ENCODE measurements at places on chromosomes 2 and 18.

DNA sequence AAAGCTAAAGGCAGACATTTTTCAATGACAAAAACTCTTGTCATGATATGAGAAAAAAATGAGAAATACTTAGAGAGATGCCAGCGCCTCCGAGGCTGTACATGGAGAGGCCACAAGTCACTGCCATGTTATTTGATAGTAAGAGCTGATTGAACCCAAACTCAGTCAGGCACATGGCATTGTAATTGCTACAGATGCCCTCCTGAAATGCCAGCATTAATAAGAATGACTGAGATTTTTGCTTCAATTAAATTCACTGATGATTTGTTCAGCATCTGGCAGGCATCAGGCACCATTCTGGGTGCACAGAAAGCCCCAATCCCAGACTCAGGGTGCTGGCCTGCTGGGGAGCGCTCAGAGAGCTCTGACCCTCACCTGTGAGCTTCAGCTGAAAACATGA, 129.0 kb upstream of the PXDN start:
- no peak for DNase-seq

DNA sequence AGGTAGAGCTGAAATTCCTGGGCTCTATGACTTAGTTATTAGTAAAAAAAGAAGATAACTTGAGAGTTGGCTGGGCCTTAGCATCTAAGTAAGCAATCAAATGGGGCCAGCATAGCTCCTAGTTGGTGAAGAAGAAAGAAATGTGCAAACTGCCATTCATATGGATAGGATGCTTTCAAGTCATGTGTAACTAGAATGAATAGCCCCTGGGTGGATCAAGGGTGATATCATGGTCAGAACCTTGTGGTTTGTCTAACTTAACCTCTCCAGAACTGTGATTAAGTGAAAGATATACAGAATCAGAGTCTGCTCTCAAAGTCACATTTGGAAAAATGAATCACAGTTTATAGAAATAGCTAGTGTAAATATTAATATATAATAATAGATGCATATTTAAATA, 198.7 kb upstream of the DTNA start:
- no peak for DNase-seq

DNA sequence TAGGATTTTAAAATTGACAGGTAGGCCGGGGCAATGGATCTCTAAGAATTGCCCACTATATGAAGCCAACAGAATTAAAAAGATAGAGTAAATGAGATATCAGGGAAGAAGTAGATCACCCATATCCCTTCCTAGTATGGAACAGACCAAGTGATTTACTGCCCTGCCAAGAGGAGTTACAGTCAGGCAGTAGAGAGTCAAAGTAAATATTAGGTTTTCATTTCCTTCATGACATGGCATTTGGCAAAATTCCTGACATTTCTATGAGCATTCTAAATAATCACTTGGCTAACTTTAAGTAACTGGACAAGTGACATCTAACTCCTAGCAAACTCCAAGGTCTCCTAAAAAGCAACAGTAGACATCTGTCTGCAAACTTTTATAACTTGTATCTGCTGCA, 33.5 kb downstream of the GALNT5 start:
- DNase-seq = no peak

GRCh38 chr2:6692056-6692455, 173.7 kb downstream of the CMPK2 start:
- DNase-seq = no peak

DNA sequence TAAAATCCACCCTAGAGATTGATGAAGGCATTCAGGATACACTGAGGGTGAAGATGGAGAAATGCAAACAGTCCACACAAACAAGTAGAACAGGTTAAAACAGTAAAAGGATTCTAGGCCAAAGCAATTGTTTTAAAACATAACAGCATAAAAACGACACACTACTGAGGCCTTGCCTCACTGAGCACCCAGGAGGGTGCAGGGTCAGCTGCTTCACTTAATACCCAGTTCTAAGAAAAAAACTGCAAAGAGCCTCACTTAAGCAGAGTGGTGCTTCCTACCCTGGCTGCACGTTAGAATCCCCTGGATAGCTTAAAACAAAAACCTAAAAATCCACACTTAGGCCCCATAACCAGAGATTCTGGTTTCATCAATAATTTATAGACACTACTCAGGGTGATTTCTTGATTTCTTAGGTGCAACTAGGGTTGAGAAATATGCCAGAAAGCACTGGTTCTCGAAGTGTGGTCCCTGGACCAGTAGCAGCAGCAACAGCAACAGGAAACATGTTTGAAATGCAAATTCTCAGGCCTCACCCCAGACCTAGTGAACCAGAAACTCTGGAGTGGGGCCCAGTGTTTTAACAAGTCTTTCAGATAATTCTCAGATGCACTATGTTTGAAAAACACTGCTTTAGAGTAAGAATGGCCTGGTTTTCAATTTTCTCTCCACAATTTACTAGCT, 279.1 kb downstream of the ZEB2 start:
- DNase-seq = no peak

DNA sequence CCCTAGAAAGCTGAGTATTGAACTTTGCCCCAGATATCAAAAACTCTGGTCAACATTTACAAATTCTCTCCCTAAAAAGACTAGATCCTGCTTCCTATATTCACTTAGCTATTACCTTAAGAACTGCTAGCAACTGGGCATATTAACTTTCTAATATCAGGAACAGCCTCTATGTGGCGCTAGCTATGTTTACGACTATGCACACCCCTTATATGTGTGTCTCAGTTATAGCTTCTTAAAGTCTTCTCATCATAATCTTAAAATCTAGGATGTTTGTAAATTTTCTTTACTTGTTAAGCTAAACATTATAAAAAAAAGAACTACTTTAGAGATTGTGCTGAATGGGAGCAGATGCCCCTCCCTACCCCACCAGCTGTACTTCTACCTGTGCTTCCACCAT, 1.7 kb upstream of the STAMBP start:
- no peak for DNase-seq

- DNase-seq = no peak
Measured at GRCh38 chr2:241810307-241811200, 1.6 kb downstream of the NEU4 start.

GRCh38 chr2:219631904-219632759, 4.7 kb downstream of the SLC4A3 start:
- no peak for DNase-seq

DNA sequence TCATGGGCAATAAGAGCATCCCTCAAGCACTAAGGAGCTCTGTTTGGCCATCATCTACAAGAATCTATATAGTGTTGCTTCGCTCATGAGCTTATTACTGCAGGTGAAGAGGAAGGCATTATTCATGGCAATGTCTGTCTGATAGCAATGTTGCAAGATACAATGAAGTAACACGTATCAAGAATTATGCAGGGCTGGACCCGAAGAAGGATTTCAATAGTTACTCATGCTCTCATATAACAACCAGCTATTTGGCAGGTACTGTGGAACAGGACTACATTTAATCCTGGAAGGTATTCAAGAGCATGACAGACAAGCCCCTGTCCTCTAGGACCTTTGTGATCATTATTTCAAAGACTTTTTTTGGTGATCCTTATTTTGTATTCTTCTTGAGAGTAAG, 109.6 kb downstream of the LAMA3 start:
- DNase-seq = no peak

Data from NCI-H226 (cell line).